ENCODE measurements at places on chromosomes 13 and 19.

GRCh38 chr13:39670445-39670844 lies 15.0 kb downstream of the COG6 start:
- DNase-seq = no peak
- H3K4me1 ChIP-seq = peaks cover 6% of the 10 kb centered on the region
- peaks cover 4% of the 10 kb centered on the region for H3K36me3 ChIP-seq
- H3K27ac ChIP-seq = no peak overlapping the region

- no peak overlapping the region for H3K4me3 ChIP-seq
- no peak overlapping the region for H3K27ac ChIP-seq
- DNase-seq = no peak
- H3K36me3 ChIP-seq = no peaks in the 10 kb centered on the region
- H3K4me1 ChIP-seq = no peaks in the 10 kb centered on the region
Observed at GRCh38 chr13:30499338-30499737, 33.6 kb upstream of the HMGB1 start.

GRCh38 chr13:110062077-110062776 lies 244.7 kb downstream of the COL4A1 start:
- DNase-seq = no peak
- peaks cover 11% of the 10 kb centered on the region for H3K4me1 ChIP-seq
- no peak overlapping the region for H3K27ac ChIP-seq
- H3K36me3 ChIP-seq = no peaks in the 10 kb centered on the region
- H3K4me3 ChIP-seq = no peak overlapping the region
- no peaks in the 10 kb centered on the region for H3K27me3 ChIP-seq

- H3K4me3 ChIP-seq = peak overlapping the region; percentile 64
- no peaks in the 10 kb centered on the region for H3K27me3 ChIP-seq
- peak overlapping the region; percentile 100 for H3K27ac ChIP-seq
- DNase-seq = peak; percentile 70
- peaks cover 41% of the 10 kb centered on the region for H3K4me1 ChIP-seq
Observed at GRCh38 chr19:13850910-13851733, 25.8 kb upstream of the NANOS3 start.

DNA sequence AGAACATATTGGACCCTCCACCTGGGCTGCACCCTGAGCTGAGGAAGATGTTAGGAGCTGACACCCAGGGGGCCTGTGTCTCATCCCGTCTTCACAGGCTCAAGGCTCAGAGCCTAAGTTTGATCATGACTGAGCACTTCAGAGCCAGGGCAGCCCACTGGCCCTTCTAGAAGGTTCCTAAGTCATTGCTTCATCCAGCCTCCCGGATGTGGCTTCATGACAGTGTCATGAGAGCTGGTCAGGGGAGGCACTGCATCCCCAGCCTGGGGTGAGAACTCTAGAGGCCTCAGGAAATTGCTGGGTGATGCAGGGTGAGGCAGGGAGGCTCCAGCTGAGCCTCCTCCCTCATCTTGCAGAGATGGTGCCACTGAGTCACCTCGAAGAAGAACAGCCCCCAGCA lies 24.9 kb upstream of the PIK3R2 start:
- H3K4me3 ChIP-seq = no peak overlapping the region
- no peak overlapping the region for H3K27ac ChIP-seq
- H3K4me1 ChIP-seq = no peaks in the 10 kb centered on the region
- DNase-seq = no peak

DNA sequence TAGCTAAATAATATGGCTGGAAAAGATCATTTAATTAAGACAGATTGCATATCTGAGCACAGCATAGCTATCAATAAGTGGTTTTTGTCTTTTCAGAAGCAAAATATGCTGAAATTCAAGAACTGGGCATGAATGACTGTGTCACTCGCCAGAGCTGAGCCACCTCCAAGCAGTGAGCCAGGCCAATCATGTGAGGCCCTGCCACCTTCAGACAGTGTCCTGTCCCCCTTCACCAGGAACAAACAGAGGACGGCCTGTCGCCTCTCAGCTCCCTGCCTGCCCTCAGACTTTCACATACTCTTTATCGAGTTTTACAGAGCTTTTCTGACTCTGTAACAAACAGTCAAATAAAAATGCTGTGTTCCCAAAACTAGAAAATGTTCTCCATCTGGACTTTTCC lies 171.0 kb upstream of the TSC22D1 start:
- peak overlapping the region; percentile 68 for H3K27ac ChIP-seq
- peaks cover 15% of the 10 kb centered on the region for H3K4me1 ChIP-seq
- H3K27me3 ChIP-seq = no peaks in the 10 kb centered on the region
- H3K36me3 ChIP-seq = no peaks in the 10 kb centered on the region
- no peak overlapping the region for H3K4me3 ChIP-seq
- DNase-seq = no peak

DNA sequence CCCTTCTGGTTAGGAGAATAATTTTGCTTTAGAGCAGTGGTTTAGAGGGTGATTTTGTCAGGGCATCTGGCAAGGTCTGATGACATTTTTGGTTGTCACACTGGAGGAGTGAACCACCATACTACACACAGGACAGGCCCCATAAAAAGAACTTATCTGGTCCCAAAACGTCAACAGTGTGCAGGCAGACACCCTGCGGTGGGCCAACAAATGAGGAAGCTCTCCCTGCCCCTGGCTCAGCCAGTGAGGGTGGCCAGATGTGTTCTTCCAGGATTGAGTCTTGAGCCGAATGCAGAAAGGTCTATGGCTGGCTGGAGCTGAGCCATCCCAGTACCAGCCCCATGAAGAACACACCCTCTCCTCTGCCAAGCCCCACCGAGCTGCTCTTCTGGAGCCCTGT lies 149.2 kb downstream of the MIPEP start:
- no peaks in the 10 kb centered on the region for H3K36me3 ChIP-seq
- no peaks in the 10 kb centered on the region for H3K4me1 ChIP-seq
- DNase-seq = no peak
- no peak overlapping the region for H3K27ac ChIP-seq

GRCh38 chr19:8640402-8641004 lies 10.1 kb downstream of the NFILZ start:
- H3K4me1 ChIP-seq = peaks cover 12% of the 10 kb centered on the region
- no peak for DNase-seq
- H3K27ac ChIP-seq = no peak overlapping the region

DNA sequence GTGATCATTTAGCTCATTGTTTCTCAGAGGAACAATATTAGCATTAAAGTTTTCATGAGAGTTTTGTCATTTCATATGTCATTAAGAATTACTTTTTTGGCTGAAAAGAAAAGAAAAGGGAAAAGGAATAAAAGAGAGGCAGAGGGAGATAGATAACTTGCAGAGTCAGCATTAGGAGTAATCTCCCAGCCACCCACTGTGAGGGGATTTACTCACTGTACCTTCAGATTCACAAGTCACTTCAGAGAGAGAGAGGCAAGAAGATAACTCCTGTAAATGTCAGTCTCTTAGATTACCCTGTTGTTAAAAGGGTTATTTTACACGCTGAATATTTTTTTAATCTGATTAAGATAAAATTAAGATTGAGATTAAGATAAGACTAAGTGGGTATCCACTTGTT lies 125.2 kb downstream of the POU4F1 start:
- no peaks in the 10 kb centered on the region for H3K27me3 ChIP-seq
- H3K36me3 ChIP-seq = no peaks in the 10 kb centered on the region
- H3K27ac ChIP-seq = no peak overlapping the region

DNA sequence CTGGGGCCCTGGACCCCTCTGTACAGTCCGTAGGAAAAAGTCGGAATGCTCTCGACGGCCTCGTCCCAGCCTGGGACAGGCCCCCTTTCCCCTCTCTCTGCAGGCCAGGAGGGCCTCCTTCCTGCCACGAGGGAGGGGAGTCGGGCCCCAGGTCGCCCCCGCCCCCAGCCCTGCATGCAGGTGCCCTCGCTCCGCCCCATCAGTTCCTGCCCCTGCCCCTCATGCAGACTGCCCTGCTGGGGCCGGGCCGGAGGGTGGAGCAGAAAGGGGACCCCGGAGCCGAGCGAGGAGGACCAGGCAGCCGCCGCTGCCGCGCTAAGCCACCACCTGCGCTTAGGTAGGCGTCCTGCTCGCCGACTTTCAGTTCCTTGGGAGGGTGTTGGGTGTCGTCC lies 7.3 kb downstream of the LYL1 start:
- H3K4me1 ChIP-seq = peaks cover 33% of the 10 kb centered on the region
- no peaks in the 10 kb centered on the region for H3K27me3 ChIP-seq
- peaks cover 12% of the 10 kb centered on the region for H3K36me3 ChIP-seq

DNA sequence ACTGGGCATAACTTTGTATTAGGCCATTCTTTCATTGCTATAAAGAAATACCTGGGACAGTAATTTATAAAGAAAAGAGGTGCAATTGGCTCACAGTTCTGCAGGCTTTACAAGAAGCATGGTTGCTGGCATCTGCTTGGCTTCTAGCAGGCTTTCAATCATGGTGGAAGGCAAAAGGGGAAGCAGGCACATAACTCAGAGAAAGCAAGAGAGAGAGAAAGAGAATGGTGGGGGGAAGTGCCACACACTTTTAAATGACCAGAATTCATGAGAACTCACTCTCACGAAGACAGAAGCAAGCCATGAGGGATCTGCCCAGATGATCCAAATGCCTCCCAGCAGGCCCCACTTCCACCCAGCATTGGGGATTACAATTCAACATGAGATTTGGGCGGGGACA lies 179.7 kb downstream of the SPRY2 start:
- no peak overlapping the region for H3K27ac ChIP-seq
- no peak for DNase-seq

Measured in thoracic aorta (tissue), 2 donors.